CD4-positive, alpha-beta memory T cell (primary cell): ENCODE measurements at places on chromosomes 4 and X. TPM values are rescaled to one million over a fixed set of nuclear protein-coding genes. Genes with fewer than 3 reads are reported as not detected.
A peak's percentile ranks its signal among the peaks of the same experiment; 100 is the strongest.

Gene FRMD7
- total RNA-seq, result not detected

Gene TCP11X2
- total RNA-seq, result not detected

Gene TDO2
- total RNA-seq, result not detected

Gene TBX22
- not detected for total RNA-seq

Gene SLC25A4
- total RNA-seq, result 7.2 TPM

Gene SSX2
- total RNA-seq, result not detected

Gene PRSS12
- not detected for total RNA-seq

Gene HSFX1
- total RNA-seq, result 2.6 TPM

Gene PABPC1L2A
- total RNA-seq, result not detected

Gene AMTN
- not detected for total RNA-seq

DNA sequence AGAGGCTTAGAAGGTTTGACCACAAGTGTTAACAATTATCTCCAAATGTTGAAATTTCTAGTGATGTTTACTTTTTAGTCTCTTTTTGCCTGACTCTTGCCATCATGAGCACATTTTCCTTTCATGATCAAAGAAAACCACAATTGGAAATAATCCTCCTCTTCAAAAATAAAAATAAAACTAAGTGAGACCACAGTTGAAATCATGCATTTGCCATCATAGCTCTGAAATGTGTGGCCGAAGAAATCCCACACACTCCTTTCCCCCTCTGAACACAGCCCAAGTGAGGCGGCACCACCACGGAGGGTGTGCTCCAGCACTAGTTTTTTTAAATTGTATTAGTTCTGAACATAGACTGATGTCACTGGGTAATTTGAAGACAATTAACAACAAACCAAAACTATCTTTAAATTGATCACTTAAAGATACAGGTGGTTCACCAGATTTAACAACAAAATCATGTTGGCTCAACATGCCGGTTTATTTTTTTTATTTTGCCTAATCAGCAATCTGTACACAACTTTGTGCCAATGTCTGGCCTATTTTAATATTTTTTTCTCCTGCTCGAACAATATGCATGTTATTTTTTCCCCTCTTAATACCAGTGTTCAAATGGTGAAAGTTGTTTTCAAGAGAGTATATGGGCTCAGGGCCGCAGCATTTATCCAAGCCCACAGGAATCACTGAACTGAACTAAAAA lies 17.6 kb downstream of the APBB2 start:
- no peak for DNase-seq

DNA sequence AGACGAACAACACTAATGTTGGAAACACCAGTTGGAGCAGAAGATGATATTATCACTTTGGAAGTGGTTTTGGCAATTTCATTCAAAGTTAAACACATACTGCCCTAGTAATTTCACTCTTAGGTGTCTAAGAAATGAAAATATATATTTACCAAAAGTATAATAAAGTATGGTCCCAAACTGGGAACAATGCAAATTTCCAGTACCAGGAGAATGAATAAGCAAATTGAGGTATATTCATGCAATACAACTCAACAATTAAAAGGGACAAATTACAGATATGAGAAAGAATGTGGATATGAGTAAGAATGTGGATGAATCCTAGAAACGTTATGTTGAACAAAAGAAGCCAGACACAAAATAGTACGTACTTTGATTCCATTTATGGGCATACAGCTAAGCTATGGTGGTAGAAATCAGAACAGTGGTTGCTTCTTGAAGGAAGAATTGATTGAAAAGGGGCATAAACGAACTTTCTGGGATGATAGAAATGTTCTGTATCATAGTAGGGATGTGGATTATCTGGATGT lies 10.0 kb downstream of the ELMOD2 start:
- no peak for DNase-seq

GRCh38 chrX:117996918-117997480 lies 119.6 kb downstream of the KLHL13 start:
- DNase-seq, result no peak

DNA sequence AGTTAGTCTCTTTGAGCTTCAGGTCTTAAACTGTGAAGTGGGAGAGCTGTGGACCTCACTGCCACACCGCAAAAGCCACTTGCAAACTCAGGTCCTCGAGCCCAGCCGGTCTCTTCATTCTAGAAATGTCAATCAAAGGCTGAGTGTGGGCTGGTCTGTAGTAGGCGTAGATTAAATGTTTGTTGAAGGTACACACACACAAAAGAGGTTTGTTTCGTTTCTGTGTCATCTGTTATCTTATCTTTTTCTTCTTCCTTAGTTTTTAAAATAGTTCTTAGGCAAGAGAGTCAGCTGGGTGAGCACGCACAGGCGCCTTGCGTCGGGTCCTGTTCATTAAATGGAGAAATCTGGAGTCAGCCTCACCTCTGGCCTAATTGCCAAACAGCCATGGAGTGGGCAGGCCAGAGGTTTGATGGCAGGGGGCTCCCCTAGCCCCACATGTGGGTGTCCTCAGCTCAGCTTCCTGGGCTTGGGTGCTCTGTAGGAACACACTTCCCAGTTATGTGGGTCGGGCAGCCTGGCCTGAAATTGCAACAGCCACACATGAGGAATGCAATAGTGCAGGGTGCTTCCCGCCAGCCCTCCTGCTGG lies 836 bp upstream of the PSAPL1 start:
- DNase-seq, result no peak

DNA sequence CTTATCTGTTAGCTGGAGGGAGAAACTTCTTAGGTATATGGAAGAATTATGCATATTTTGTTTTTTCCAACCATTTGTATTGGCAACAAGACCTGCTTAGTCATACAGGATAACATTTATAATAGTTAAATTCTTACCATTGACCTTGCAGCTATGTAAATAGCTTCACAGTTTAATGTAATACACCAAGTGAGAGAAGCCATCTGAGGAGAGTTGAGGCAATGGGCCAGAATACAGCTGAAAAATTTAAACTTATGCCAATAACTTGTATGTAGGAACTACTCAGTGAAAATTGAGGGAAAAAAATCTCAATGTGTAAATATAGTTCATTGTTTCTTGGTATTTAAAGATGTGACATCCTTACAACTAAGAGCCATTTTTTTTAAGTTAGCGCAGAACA lies 273.5 kb downstream of the DACH2 start:
- no peak for DNase-seq

GRCh38 chr4:1010395-1011021 lies 918 bp upstream of the FGFRL1 start:
- DNase-seq, result peak; percentile 73

- DNase-seq, result no peak
Observed at GRCh38 chrX:119343856-119344255, 55.3 kb upstream of the SLC25A43 start.

- DNase-seq, result no peak
Observed at GRCh38 chr4:93042746-93043145, 739.0 kb downstream of the GRID2 start.

- no peak for DNase-seq
Observed at GRCh38 chr4:146381263-146381872, 140.4 kb downstream of the SLC10A7 start.

- DNase-seq, result peak; percentile 29
Observed at GRCh38 chrX:70970482-70970995, 39.6 kb upstream of the SLC7A3 start.

DNA sequence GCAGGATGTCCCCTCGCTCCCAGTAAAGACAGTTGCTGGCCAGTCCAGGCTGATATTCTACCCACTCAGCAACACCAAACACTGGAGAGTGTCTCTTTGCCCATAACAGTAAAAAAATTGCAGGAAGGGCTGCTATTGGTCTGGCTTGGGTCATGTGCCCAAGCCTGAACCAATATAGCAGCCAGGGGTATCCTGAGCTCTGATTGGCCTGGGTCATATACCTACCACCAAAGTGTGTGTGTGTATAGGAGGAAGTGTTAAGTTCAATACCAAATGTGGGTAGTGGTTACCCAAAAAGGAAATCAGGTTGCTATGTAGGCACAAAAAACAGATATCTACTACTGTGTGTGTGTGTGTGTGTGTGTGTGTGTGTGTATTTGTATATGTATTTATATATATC lies 373.2 kb downstream of the BCOR start:
- peak; percentile 2 for DNase-seq

- DNase-seq, result no peak
Observed at GRCh38 chrX:46695491-46695890, 63.4 kb downstream of the SLC9A7 start.

DNA sequence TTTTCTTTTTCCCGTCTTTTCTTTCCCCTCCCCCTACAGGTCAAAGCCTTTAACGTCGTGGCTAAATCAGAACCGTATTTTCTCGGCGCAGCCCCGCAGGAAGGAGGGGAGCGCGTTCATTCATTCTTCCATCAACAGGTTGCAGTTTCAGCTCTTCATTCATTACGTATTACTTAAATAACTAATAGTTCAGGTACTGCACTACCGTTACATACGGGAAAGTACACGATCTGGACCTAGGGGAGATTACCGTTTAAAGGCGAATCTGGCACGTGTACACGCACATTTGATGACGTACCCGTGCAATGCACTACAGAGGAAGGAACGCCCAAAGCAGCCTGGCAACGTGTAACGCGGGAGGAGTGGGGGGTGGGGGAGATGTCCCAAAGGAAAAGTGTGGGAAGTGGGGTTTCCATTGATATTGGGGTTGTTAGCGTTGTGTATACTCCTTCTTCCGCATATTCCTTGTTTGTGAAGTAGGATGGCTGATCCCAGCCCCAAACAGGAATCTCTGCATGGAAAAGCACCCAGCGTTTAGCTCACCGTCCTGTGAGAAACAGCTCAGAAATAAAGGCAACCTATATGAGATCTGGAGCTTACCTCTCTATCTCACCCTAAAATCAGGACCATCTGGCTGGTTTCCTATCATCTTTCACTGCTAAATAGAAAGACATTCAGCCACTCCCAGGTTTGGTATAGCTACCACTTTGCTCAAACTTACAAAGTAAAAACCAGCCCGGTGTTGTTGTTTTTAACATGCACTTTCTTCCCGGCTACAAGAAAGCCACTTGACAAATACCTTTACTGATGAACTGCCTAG lies 585 bp upstream of the SEC24D start:
- DNase-seq, result peak; percentile 65

- DNase-seq, result no peak
Observed at GRCh38 chr4:188015025-188015940, 19.7 kb downstream of the ZFP42 start.

GRCh38 chrX:73076838-73077237 lies 2.5 kb downstream of the PABPC1L2A start:
- DNase-seq, result no peak
